Renal cortical epithelial cell (primary cell): ENCODE measurements at places on chromosomes 6 and 20.
A peak's percentile ranks its signal among the peaks of the same experiment; 100 is the strongest.

- DNase-seq: peak; percentile 69
These were observed 4.6 kb upstream of the RAE1 start for GRCh38 chr20:57346477-57346876.

DNA sequence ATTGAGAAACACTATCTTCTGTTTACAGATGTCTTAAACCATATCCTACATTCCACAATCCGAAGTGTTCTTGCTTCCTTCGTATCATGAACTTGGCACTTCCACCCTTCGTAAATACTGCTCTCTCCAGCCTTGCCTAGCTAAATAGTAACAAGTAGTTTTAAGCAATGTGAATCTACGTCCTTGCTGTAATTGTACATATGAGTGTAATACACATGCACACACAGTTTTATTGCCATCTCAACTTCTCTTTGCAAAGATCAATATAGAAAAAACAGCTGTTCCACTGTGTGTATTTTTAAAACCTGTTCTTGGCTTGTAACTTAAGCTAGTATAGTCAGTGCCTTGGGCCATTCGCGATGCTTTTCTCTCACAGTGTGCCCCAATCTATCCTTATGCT is 1524.7 kb downstream of the GRIK2 start:
- DNase-seq: no peak

- DNase-seq: no peak
These were observed 191.2 kb downstream of the BCAS1 start for GRCh38 chr20:53879048-53879684.

GRCh38 chr20:10802236-10802635 is 128.4 kb upstream of the JAG1 start:
- DNase-seq: peak; percentile 67

DNA sequence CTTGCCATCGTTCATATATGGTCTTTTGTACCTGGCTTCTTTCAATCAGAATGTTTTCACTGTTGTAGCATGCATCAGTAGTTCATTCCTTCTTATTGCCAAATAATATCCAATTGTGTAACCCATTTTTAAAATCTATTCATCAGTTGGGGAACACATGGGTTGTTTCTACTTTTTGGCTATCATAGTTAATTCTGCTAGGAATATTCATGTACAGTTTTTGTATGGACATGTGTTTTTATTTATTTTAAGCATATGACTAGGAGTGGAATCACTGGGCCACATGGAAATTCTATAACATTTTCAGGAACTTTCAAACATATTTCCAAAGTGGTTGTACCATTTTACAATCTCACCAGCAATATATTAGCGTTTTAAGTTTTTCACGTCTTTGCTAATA is 187.4 kb upstream of the PRND start:
- DNase-seq: no peak

- no peak for DNase-seq
These were observed 296.3 kb downstream of the CDKAL1 start for GRCh38 chr6:20830576-20830975.

GRCh38 chr20:21526776-21527175 is 12.9 kb upstream of the NKX2-2 start:
- no peak for DNase-seq

- no peak for DNase-seq
These were observed 65.8 kb downstream of the BTBD9 start for GRCh38 chr6:38573801-38574395.

- DNase-seq: no peak
These were observed 15.4 kb downstream of the GCLC start for GRCh38 chr6:53529324-53530036.
